Right lung (tissue), 10 donors: ENCODE measurements at places on chromosomes 12 and 14. TPM values are rescaled to one million over a fixed set of nuclear protein-coding genes. Genes with fewer than 3 reads are reported as not detected.

DNA sequence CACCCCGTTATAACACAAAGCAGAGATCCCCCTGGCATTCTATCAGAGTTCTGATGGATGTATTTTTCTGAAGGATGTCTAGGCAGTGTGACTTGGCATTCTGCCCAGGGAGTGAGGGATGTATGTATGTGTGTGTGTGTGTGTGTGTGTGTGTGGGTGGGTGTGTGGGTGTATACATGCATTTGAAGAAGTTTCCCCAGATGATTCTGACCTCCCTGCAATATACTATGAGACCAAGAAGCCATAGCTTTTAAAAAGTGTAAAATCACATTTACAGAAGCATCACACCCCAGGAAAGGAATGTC is 59.7 kb upstream of the NAP1L1 start:
- no peak for DNase-seq

GRCh38 chr12:89928467-89928866 is 219.8 kb upstream of the ATP2B1 start:
- DNase-seq: no peak

- peak; percentile 81 for DNase-seq
Measured at GRCh38 chr12:58269476-58269875, 328.1 kb downstream of the ATP23 start.

GRCh38 chr14:29299372-29299771 is 532.8 kb downstream of the FOXG1 start:
- DNase-seq: no peak

DNA sequence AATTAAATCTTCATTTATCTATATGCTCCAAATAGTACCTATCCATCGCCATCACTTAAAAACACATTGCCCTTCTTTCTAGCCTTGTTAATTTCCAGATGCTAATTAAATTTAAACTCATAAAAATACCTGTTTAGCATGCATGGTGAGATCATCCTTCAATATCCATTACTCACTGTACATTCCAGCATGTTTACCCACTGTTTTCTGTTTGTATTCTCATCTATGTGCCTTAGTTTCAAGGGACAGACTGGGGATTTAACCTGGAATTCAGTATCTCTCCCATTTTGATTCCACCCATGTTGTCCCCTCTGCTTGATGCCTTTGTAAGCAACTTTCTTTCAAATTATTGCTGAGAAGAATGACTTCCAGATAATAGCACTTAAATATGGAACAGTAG is 208.0 kb downstream of the SPTSSA start:
- DNase-seq: no peak

- DNase-seq: no peak
Measured at GRCh38 chr14:57086271-57087162, 182.2 kb downstream of the EXOC5 start.

GRCh38 chr14:36658123-36659009 is 3.3 kb upstream of the PAX9 start:
- DNase-seq: no peak

DNA sequence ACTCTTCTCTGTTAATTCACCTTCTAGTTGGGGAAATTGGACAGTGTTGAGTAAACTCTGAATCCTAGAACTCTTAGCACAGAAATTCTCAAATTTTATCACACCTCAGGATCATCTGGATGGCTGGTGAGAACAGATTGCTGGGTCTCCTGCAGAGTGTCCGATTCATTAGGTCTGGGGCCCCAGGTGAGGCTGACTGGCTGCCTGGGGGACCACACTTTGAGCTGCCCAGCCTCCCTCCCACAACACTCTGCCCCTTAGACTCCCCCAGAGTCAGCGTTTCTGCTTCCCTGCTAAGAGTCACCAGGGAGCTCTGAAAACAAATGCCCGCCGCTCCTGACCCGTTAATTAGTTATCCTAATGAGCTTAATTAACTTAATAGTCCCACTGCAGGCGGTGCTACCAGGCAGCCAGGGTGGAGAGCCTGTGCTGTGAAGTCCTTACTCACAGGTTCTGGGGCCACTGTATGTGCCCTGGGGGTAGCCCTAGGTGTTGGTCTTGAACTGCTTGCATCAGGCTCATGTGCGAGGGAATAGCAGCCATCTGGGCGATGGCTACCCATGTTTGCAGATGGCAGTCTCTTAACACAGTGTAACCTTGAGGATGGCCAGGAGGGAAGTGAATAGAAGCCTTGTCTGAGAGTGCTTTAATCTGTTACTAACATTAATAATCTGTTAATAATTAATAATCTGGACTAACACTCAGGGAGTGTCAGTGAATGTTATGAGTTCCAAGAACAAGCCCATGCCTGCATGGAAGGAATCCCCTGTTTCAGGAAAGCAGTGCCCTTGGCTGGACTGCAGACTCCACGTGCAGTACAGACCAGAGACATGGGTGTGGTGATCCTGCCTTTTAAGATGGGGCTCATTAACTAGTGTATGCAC is 35.6 kb downstream of the AACS start:
- DNase-seq: no peak

GRCh38 chr12:77294016-77294415 is 228.6 kb upstream of the E2F7 start:
- no peak for DNase-seq

- DNase-seq: no peak
Measured at GRCh38 chr14:58118097-58118815, 33.8 kb downstream of the ARMH4 start.

DNA sequence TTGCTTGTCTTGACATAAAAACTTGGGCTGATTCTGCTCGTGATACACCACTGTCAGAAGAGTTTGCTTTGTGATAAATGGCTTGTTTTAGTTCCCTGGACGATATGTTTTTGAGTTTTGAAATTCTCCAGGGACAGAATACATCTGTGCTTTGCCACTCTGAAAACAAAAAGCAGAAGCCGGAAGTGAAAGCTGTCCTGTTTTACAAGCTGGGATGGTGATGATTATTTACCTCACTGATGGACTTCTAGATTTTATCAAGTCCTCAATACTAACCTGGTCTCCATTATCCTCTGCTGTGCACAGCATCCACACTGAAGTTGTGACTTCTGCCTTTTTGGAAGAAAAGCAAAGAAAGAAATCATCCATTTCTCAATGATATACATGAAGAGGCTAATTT is 251.6 kb downstream of the TRHDE start:
- no peak for DNase-seq

DNA sequence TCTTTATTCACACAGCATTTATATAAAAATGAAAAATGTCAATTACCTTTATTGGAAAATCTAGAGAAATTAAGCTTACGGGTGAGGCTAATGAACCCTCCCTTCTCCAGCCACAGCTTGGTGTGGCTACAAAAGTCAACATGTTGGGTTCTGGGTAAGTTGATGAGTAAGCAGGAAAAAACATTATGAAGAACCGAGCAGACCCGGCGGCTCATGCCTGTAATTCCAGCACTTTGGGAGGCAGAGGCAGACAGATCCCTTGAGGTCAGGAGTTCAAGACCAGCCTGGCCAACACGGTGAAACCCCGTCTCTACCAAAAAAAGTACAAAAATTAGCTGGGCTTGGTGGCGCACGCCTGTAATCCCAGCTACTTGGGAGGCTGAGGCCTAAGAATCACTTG is 10.9 kb downstream of the NAA25 start:
- no peak for DNase-seq

DNA sequence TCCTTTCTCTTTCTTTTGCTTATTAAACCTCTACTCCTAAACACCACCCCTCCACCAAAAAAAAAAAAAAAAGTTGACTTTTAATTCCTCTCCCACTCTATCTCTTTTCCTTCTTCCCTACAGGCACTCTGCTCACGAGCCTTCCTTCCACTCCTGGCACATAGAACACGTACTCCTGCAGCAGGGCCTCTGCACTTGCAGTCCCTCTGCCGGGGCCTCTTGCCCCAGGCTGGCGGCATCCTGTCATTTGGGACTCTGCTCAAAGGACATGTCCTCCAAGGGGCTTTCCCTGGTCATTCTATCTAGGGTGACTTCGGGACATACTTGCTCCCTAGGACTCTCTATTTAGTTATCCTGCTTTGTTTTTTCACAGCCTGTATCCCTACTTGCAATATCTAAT is 7.7 kb downstream of the FOS start:
- DNase-seq: no peak

DNA sequence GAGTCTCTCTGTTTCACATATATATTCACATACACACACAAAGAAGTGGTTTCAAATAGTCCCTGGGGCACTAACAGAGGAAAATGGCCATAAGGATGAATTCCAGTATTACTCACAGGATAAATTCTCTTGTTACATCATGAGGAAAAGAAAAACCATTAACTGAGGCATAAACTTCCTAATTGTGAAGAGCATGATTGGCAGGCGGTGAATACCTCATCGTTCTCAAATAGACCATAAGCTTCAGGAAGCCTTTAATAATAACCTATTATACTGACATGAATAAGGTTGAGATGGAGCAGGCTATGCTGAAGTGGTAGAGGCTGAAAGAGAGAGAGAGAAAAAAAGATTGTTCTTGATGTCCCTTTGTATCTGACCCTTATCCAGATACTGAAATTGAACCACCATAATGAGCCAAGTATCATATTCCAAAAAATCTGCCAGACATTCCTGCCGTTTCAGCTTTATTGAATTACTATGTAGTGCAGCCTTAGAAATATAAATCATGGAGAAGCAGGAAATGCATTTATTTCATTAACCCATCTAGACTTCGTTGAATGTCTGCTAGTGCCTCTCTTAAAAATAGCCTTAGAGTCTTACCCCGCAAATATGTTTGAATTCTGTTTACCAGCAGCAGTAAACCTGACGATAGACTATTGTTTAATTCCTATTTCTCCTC is 86.8 kb downstream of the NUAK1 start:
- DNase-seq: no peak

PRH2 gene
- 0.63 TPM for polyA plus RNA-seq

METTL17 gene
- 104 TPM for polyA plus RNA-seq

CLEC1A gene
- 19.6 TPM for polyA plus RNA-seq

HOXC11 gene
- not detected for polyA plus RNA-seq

BMP4 gene
- 100 TPM for polyA plus RNA-seq
